ENCODE measurements at places on chromosomes 7 and 10. TPM values are rescaled to one million over a fixed set of nuclear protein-coding genes. Genes with fewer than 3 reads are reported as not detected.

DNA sequence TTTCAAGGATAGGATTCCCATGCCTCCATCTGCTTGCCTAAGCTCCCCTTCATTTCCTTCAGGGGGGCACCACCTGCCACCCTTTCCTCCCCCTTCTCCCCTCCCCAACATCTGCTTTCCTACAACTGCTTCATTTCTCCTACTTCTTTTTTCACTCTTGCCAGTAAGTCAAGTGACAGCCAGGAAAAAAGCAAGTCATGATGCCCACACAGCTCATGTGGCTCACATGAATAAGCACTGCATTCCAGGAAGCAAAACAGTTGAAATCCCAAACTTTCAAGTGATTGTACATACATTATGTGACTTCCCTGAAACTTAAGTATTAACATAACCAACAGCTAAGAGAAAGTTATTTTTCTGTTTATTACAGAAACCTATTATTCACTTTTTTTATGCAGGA lies 78.6 kb downstream of the TNS3 start:
- DNase-seq, result no peak

DNA sequence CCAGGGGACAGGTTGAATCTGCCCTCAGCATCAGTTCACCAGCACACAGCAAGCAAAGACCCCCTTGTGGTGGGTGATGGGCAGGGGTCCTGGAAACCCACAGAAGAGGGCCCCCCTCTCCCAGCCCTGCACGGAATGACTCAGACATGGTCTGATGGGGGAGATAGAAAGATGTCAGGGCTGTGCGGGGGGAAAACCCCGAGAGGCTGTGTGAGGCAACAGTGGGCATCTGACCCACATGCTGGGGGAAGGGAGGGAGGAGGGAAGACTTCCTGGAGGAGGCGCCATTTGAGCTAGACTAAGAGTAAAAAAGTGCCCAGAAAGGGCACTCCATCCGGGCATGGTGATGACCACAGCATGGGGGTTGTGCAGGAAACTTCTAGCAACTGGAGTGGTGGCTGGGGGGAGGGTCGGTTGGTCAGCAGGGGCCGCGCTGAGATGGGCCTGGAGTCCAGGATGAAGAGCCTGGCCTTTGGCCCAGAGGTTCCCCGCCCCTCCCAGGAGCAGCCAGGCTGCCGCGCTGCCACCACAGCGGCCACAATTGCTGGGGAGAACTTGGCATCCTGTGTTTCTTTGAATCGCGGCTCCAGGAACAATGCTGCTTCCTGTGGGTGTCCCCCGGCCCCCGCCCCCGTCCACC lies 2.5 kb downstream of the LFNG start:
- DNase-seq, result peak; percentile 63

GRCh38 chr7:121475806-121476205 lies 79.7 kb upstream of the FAM3C start:
- no peak for DNase-seq

SEMA4G gene
- total RNA-seq, result 0.49 TPM
